Activated CD8-positive, alpha-beta memory T cell treated with anti-CD3 and anti-CD28 coated beads for 4 hours (primary cell): ENCODE measurements at places on chromosomes 13 and 19.
A peak's percentile ranks its signal among the peaks of the same experiment; 100 is the strongest.

GRCh38 chr19:33085570-33086128 is 4.7 kb downstream of the GPATCH1 start:
- DNase-seq: no peak

GRCh38 chr13:89899302-89900103 is 1448.0 kb upstream of the MIR17HG start:
- DNase-seq: no peak

DNA sequence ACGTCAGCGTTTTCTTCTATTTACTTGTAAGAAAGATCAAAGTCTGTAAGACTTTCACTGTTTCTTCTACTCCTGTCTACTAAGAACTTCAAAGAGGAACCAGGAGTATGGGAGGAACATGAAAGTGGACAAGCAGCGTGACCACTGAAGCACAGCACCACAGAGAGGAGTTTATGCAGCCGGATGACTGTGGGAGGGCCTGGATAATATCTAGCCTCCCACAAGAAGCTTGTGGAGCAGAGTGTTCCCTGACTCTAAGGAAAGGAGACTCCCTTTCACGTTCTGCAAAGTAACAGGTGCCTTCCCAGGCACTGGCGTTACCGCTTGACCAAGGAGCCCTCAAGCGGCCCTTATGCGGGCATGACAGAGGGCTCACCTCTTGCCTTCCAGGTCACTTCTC is 83.6 kb upstream of the PDCD5 start:
- DNase-seq: no peak

GRCh38 chr19:3565139-3565538 is 7.6 kb upstream of the HMG20B start:
- DNase-seq: no peak

GRCh38 chr13:51329606-51330005 is 9.9 kb upstream of the SERPINE3 start:
- no peak for DNase-seq

DNA sequence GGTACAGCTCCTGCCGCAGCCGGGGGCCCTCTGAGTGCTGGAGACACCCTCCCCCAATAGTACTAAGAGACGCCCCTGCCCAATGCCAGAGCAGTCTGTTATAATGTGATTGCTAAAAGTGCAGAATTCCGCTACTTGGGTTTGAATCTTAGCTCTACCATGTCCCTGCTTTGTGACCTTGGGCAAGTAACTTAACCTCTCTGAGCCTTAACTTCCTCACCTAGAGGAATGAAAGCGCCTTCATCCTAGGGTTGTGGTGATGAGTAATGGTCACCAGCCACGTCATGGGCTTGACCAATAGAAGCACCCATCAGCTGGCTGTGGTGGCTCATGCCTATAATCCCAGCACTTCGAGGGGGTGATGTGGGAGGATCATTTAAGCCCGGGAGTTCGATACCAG is 6.5 kb downstream of the PLEKHG2 start:
- no peak for DNase-seq

- DNase-seq: no peak
These were observed 2.3 kb downstream of the KASH5 start for GRCh38 chr19:49390131-49390928.

- no peak for DNase-seq
These were observed 273.5 kb downstream of the SHISA2 start for GRCh38 chr13:25778365-25778764.

GRCh38 chr19:15666883-15667282 is 6.0 kb upstream of the CYP4F12 start:
- no peak for DNase-seq

DNA sequence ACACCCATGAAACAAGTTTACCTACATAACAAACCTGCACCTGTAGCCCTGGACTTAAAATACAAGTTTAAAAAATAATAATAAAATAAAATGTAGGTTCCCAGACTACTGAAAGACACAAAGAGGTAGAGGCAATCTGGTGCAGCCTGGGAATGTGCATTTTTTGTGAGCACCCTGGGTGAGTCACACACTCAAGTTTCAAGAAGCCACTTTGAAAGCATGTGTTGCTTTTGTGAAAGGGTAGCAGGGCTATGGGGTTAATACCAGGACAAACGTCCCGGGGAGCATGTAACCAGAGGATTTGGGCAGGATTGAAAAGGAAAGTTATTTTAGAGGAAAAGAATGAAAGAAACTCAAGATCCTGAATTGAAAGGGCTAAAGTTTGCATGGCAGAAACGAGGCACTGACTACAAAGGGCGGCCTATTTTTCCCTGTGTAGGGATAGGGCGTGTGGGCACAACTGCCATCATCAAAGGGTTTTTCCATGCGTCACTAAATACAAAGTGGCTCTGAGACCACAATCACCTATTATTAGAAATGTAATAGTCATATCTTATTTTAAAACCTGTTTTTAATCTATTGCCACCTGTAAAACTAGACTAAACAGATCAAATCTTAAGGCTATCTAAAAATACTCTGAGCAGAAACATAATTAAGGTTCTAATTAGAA is 314.9 kb downstream of the COG6 start:
- DNase-seq: no peak

GRCh38 chr13:98657506-98658085 is 80.7 kb upstream of the STK24 start:
- no peak for DNase-seq

- no peak for DNase-seq
These were observed 7.5 kb downstream of the ANO8 start for GRCh38 chr19:17327068-17327653.

- DNase-seq: no peak
These were observed 156.3 kb downstream of the NDFIP2 start for GRCh38 chr13:79637133-79637763.

DNA sequence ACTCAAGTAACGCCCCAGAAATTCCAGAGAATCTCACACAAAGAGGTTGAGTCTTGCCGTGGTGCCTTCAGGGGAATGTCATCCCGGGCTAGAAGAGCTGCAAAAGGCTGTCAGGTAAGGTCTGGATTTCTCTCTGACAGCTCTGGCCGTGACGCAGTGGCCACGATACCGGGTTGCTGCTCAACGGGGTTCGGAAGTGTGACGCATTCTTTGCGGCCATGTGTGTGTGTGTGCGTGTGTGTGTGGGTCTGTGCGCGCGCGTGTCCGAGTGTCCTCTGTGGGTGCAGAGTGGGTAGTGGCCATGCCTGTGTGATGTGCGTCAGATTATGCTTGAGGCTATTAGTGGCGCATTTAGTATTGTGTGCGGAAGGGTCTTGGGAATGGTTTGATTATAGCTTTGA is 306 bp downstream of the ZNF540 start:
- DNase-seq: peak; percentile 37

DNA sequence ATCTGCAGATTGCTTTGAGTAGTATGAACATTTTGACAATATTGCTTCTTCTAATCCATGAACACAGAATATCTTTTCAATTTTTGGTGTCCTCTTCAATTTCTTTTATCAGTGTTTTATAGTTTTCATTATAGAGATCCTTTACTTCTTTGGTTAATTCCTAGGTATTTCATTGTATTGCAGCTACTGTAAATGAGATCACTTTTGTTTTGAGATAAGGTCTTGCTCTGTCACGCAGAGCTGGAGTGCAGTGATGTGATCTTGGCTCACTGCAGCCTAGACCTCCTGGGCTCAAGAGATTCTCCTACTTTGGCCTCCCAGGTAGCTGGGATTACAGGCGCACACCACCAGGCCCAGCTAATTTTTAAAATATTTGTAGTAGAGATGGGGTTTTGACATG is 9.8 kb downstream of the CYP2A7 start:
- DNase-seq: no peak

GRCh38 chr13:99178636-99179035 is 22.0 kb upstream of the UBAC2 start:
- DNase-seq: no peak

DNA sequence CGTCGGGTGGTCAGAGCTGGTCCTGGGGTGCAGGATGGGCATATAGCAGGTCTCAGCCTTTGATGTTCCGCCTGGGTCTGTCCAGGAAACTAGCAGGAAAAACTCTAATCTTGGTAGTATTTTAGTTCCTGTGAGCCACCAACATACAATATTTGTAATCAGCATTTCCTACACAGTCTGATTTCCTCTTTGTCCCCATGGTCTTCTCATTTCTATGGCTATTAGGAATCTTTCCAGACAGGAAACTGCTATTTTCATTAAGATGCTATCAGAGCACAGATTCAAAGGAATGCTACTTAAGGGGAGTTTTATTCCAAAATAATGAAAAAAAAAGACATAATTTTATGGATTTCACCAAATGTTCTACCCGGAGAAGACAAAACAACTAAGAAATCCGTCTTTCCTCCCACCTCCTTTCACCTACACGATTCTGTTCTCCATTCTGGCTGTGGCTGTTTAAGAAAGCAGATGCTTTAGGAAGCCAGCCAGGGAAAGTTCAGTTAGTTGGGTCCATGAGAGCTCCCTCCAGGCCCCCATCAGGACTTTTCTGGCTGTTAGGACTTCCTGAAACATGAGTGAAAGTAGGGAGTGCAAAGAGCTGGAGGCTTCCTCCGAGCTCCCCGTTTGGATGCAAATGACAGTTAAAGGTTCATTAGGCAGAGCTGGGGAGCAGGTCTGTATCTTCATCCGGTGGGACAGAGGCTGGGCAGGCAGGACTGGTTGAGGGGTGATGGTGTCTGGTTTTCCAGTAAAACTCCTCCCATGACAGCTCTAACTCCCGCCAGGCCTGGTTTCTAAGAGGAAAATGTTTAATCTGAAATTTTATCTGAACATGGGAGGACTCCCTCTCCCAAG is 36.3 kb downstream of the SHISA2 start:
- DNase-seq: no peak

DNA sequence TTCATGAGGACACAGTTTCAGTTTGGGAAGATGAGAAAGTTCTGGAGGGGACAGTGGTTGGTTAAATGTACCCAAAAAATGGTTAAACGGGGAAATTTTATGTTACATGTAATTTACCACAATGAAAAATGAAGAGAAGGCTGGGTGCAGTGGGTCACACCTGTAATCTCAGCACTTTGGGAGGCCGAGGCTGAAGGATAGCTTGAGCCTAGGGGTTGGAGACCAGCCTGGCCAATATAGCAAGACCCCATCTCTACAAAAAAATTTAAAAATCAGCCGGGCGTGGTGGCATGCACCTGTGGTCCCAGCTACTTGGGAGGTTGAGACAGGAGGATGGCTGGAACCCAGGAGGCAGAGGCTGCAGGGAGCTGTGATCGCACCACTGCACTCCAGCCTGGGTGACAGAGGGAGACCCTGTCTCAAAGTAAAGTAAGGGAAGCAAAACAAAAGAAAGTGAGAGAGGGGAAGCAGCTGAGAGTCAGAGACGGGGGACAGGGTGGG is 17.2 kb downstream of the GNG7 start:
- DNase-seq: no peak

GRCh38 chr13:28423010-28423409 is 71.9 kb downstream of the FLT1 start:
- peak; percentile 5 for DNase-seq

GRCh38 chr13:27967203-27967735 is 1.8 kb downstream of the CDX2 start:
- DNase-seq: no peak

DNA sequence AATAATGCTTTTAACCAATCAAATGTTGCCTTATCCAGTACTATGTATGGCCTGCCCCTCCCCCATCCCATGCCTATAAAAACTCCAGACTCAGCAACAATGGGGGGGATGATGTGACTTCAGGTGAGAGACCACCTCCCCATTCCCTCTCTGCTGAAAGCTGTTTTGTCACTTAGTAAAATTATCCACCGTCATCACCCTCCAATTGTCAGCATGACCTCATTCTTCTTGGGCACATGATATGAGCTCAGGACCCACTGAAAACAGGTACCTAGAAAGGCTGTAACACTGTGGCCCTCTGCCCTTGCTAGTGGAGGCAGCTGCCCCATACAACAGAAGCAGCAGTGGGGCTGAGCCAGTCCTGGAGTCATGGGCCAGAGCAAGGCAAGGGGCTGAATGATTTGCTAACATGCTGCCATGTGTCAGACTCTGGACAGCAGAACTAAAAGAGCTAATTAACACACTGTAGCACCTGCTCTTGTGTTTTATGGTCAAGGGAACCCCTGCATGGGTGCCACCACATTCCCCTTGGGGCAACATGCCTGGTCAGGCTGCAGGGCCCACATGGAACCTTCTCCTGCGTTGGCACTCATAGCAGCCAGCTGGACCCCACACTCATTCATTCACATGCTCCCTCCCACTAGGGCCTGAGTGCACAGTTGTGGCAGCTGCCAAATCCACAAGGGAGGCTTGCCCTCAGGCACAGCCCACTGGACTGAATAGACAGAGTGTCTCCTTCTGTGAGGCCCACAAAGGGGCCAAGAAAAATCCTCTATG is 722.2 kb upstream of the PCDH20 start:
- DNase-seq: no peak

- DNase-seq: no peak
These were observed 83.1 kb downstream of the AKAP11 start for GRCh38 chr13:42355092-42355485.

DNA sequence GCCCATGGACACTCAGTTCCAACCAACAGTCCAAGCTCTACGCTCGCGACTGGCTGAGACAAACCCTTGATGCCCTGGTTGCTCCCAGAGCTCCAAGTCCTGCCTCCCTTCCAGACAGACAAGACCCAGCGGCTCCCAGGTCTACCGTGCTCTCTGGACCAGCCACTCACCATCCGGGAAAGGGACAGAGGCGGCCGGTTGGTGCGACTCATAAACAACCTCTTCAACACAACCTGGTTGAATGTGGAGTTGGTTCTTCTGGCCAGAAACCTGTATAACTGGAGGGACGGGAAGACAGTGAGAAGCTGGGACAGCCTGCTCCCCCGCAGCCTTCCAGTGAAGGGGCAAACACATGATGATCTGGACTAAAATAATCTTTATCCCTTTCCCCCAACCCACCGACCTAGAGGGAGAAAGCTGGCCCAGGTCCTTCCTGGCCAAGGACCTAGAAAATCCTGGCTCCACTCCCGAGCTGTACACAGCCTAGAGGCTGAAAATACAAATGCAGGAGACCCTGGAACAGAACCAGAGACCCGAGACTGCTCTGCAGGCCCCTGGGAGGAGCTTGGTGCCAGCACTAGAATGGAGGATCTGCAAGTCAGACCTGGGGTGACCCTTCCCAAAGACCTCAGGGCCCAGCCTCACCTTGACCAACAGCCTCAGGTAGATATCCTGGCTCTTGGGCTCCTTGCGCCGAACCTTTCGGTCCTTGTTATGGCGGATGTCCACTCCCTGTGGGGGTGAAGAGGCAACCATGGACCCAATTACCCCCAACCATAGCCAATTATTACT is 1.6 kb downstream of the RPL18 start:
- DNase-seq: no peak

- no peak for DNase-seq
These were observed 788.2 kb downstream of the SLITRK5 start for GRCh38 chr13:88459331-88459730.

GRCh38 chr13:28609926-28610325 is 49.0 kb upstream of the POMP start:
- no peak for DNase-seq

DNA sequence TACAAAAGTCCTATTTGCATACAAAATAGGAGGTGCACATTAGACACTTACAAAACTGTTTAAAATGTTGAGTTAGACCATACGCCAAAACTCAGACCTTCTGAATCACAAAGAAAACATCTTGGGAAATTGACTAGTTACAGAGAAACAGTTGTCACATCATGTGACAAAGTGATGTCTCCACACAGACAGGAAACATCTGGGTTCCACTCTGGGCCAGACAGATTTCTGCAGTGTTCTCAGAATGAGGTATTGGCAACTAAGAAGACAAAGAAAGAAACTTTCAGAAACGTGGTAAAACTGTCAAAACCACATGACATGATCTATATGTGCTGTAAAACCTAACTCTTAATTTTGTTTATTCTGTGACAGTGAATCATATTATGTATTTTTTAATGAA is 6.7 kb downstream of the ZNF793 start:
- no peak for DNase-seq

GRCh38 chr19:32966750-32967149 is 5.0 kb downstream of the CEP89 start:
- no peak for DNase-seq
